ENCODE measurements at places on chromosomes 1 and 21.

DNA sequence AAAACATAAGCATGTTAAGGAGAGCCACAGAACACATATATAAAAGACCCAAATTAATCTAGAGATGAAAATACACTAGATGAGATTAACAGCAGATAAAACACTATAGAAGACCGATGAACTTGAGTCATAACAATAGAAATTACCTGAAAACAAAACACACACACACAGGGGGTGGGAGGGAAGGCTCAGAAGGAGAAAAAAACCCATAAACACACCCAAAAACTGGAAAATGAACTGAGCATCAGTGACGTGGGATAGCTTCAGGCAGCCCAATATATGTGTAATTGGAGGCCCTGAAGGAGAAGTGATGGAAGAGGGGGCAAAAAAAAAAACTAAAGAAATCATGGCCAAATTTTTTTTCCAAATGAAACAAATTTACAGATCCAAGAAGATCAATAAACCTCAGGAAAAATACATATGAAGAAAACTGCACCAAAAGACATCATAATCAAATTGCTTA is 11.4 kb downstream of the ALDH9A1 start:
- DNase-seq, result no peak

- no peak for DNase-seq
These were observed 229.7 kb upstream of the CACYBP start for GRCh38 chr1:174769961-174770549.

- DNase-seq, result no peak
These were observed 6.9 kb downstream of the LAX1 start for GRCh38 chr1:203771901-203772301.

DNA sequence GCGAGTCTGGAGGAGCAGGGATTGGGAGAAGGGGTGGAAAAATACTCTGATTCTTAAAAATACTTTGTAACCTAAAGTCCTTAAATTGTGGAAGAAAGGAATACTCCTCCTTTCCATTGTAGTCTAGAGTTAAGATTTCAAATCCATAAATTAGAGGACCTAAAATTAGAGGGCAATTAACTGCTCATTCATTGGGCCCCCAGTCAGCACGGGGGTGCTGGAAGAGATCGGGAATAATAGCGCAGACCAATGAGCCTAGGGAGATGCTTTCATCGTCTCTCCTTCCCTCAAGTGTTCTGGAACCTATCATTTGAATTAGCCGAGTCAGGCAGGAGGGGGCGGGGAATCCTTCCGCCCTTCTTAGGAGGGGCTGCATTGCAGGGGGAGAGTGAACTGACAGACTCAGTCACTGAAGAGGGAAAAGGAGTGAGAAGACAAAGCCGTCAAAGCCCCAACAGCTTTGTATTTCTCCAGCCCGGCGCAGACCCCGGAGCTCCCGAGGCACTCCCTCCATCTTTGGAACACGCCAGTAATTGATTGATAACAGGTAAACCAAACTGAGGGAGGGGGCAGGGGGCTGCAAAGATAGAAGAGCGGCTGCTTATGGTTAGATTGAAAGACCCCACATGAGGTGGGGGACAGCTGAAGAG is at the start of gene MLLT11:
TSS of gene MLLT11 (plus strand) at position 391 of the 650 bp plus-strand sequence. CDS start 6,828 bp downstream, outside the sequence.
- no peak for DNase-seq

DNA sequence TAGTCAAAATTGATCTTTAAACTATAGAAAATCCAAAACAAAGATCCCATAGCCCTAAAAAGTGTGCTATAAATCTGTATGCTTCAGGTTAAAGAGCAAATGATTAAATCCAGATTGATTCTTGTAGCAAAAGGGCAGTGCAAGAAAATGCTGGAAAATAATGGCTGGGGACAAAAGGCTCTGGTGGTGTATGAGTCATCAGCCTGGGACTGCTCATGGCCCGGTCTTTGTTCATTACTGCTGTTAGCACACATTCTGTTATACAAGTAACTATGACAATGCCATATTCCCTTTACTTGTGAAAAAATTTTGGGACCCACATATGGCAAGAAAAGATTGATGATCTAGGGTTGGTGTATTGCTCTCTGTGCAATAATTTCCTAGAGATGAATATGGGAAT is 89.1 kb downstream of the RWDD3 start:
- DNase-seq, result no peak
